Right ventricle myocardium inferior (tissue), 1 donor: ENCODE measurements at places on chromosomes 13 and 19.

DNA sequence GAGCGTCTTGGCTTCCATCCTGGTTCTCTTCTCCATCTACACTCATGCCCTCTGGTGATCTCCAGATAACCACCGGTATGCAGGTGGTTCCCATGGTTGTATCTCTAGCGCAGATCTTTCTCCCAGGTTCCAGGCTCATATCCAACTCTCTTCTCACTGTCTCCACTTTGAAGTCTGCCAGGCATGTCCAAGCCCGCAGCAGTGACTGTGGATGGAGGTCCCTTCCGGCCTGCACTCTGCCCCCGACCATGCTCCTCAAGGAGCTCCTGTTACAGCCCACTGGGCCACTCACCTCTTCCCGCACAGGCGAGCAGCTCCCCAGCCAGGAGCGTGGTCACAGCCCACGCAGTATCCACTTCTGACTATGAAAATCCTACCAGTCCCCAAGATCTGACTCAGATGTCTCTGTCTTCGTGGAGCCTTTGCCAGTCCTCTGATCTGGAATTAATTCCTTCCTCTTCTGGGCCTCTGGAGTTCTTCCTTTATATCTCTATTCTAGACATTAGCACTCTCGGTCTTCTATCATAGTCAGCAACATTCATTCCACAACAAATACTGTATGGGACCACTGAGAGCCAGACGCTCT, 100.2 kb downstream of the TEX26 start:
- no peak for DNase-seq

GRCh38 chr19:17429641-17430113, 9.8 kb downstream of the MVB12A start:
- no peak for DNase-seq

DNA sequence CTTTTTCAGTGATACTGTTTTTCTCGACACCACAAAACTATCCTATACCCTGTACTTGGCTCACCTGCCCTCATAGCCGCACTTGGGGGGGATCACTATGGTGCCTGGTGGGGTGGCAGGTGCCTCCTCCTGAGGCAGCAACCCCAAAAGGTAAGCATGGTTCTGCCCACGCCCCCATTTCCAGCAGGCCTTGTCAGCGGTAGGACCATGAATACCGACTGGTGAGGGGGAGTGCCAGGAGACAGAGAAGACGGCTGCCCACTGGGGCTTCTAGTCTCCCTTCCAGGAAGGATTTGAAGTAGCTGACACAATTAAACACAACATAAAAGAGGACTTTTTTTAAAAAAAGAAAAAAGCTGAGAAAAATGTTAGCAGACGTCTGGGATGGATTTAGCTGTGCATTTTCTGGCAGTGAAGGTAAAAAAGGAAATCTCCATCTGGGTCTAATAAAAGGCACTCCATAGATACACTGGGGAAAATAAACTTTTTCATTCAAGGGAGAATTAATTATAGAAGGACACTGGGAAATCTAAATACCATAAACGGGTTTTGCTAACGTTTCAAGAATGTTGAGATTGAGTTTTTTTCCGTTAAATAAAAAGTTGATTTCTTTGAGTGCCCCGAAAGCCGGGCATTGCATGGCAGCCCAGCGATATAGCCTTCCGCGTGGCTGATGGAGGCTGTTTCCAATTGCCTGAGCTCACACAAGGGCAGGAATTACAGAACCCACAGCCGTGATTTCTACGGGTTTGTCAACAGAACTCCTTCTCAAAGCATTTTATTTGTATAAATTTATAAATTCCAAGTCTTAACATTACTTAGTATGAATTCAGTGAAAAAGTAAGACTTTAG, 45.1 kb downstream of the ATP11A start:
- no peak for DNase-seq

DNA sequence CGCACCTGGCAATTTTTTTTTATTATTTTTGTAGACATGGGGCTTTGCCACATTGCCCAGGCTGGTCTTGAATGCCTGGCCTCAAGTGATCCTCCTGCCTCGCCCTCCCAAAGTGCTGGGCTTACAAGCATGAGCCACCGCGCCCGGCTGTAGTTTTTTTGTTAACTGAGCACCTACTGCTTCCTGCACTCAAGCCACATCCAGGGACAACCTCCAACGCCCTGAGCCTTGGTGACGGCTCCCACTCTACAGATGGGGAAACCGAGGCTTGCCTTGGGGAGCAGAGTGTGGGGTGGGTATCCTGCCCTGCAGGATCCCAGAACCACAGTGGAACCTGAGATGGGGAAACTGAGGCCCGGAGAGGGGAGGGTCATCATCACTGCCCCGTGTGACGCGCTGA, 3.0 kb downstream of the ELANE start:
- no peak for DNase-seq

- DNase-seq: no peak
These were observed 1547.8 kb downstream of the EFNB2 start for GRCh38 chr13:104987621-104988020.

- DNase-seq: no peak
These were observed 218.1 kb downstream of the SLITRK5 start for GRCh38 chr13:87889254-87889653.
